ENCODE measurements at places on chromosomes 11 and 22.

- DNase-seq: peak; percentile 84
Observed at GRCh38 chr22:24727218-24727851, 47.2 kb downstream of the PIWIL3 start.

GRCh38 chr11:35826949-35827348, 116.9 kb upstream of the LDLRAD3 start:
- no peak for DNase-seq

DNA sequence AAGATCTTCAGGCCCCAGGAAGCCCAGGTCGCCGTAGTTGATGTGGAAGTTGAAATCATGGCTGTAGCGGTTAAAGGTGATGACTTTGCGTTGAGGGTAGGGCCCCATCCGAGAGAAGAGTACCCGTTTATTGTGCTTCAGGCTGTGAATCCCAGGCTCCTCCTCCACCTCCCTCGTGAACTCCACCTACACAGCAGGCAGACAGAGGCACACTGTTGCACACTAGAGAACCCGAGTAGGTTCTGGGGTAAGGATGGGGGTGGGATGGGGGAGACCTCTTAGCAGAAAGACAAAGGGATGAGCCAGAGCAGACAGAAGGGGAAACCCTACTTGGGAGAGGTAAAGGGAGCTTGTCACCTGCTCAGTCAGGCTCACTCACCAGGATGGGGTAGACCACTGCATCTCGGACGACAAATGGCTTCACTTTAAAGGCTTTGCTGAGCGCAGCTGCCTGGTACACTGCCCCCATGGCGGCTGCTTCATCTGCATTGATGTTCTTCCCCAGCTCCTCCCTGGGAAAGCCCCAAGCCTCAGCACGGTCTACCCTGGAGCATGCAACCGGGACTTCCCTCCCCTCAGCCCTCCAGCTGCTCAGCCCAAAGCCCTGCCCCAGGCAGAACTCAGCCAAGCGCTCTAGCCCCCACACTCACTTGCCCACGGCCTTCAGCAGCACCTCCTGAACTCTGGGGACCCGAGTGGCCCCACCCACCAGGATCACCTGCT, 5.4 kb downstream of the HYOU1 start:
- DNase-seq: no peak

DNA sequence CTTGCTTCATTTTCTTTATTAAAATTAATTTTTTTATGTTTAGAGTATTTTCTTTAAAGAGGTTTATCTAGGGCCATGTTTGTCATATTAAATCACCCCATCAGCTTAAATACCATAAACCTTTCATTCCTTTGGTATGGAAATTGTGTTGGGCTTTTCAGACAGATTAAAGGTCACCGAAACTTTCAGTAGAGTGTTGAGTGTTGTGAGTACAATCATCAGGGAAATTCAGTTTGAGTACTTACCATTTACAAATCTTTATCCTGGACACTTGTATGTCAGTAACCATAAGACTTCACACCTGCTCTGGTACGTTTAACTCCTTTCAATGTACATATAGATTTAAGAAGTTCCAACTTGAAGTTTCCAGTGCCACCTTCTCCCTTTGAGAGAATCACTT, 12.0 kb downstream of the PRMT3 start:
- DNase-seq: no peak

DNA sequence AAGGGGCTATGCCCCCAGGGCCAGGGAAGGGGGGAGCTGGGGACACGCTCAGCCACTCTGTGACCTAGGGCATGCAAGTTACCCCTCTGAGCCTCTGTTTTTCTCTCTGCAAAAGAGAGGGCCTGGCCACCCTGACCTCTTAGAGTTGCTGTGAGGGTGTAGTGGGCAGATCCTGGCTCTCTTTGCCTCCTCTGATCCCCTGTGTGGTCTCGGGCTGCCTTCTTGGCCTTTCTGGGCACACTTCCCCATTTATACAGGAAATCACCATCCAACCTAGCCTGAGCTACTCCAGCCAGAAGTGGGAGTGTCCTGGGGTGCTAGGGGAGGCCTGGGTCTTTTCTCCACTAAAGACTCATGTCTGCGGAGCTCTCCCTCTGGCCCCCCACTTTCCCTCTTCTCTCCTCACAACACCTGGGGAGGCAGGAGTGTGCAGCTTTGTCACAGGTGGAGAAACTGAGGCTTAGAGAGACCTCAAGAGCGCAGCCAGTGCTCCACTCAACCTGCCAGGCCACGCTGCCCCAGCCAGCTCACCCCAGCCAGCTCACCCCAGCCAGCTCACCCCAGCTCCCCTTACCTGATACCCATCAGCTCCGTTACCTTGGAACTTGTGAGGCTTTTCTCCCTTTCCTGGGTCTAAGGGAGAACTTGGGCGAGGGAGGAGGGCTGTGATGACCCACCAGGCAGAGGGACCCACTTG, 1.4 kb downstream of the AIFM3 start:
- no peak for DNase-seq

- DNase-seq: no peak
Observed at GRCh38 chr11:12897390-12897789, 111.7 kb upstream of the RASSF10 start.

GRCh38 chr11:118908264-118908663, 17.5 kb downstream of the BCL9L start:
- no peak for DNase-seq

- no peak for DNase-seq
Observed at GRCh38 chr22:19974935-19975706, 33.5 kb upstream of the TXNRD2 start.

DNA sequence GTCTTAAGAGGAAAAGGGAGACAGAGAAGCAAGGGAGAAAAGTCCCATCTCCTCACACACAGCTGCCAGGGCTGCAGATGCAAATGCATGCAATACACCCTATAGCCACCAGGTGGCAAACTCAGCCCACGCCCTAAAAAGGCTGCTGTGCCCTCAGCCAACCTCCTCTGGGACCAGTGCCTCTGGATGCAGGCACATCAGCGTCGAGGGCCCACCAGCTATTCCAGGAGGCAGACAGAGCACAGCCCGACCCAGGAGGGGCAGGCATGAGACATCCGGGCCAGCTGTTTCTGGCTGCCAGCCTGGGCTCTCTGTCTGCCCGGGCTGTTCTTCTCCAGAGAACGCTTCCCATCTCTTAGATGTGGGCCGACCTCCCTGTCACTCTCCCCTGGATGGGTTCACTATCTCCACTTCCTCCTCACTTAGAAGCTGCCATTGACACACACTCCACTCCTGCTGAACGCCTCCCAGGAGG, 39.7 kb downstream of the TPBGL start:
- peak; percentile 33 for DNase-seq

DNA sequence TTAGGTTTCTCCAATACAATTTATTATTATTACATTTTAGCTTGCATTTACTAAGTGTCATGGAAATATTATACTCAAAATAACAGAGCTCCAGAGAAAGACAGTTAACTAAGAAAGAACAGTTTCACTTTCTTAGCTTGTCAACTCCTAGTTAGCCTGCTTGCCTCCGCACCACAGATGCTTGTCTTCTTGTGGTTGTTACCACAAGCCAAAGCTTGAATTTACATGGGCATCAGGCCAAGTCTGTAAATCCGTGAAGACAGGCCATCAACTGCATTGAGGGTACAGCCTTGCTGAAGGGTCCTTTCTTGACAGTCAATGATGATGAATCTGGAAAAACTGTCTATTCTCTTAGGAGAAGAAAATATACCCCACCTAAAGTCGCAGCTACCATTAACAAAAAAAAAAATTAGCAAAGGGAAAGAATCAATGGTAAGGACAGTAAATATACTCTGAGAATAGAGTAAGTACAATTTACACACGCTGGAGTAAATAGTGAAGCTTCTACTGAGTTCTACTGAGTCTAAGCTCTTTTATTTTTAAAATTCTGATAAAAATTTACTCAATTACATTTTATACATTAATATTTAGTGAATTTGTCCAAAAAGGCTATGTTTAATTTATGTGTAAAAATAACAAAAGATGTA, 15.6 kb upstream of the DENND5A start:
- peak; percentile 62 for DNase-seq

- no peak for DNase-seq
Observed at GRCh38 chr22:42549331-42550060, 4.3 kb upstream of the SERHL2 start.

Measured in smooth muscle cell of the brain vasculature (primary cell).